Fibroblast of skin of right quadriceps (primary cell): ENCODE measurements at places on chromosomes 12 and 14.

DNA sequence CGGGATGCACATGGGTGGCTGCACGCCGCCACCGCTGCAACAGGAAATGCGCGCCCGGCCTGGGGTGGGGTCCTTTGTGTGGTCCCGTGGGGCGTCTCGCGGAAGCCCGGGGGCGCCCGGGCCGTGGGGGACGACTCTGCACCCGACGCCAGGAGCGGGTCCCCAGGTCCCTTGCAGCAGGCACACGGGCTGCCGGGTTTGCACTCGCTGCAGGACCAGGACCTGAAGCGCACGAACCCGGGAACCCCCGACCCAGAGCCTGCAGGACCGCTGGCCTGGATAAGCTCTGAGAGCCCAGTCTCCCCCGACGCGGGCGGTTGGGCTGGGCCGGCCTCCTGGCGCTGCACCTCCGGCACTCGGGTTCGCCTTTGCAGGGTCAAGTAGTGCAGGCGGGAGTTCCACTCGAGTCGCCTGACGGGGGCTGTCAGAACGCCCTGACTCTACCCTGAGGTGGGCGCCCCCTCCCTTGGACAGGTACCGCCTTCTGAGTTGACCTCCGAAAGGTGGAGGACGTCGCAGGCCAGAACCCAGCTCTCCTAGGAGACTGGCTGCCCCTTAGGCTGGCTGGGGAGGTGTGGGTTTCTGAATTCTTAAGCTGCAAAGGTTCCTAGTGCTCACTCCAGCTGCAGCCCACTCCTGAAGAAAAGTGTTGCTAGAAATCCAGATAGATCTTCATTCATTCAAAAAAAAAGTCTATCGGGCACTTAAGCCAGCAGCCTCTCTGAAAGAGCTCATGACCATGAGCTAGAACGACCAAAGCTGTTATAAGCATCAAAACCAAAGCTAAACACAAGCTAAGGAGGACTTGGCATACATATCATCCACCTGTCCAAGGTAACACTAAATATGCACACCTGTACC lies 68.0 kb downstream of the RNF34 start:
- DNase-seq: no peak

DNA sequence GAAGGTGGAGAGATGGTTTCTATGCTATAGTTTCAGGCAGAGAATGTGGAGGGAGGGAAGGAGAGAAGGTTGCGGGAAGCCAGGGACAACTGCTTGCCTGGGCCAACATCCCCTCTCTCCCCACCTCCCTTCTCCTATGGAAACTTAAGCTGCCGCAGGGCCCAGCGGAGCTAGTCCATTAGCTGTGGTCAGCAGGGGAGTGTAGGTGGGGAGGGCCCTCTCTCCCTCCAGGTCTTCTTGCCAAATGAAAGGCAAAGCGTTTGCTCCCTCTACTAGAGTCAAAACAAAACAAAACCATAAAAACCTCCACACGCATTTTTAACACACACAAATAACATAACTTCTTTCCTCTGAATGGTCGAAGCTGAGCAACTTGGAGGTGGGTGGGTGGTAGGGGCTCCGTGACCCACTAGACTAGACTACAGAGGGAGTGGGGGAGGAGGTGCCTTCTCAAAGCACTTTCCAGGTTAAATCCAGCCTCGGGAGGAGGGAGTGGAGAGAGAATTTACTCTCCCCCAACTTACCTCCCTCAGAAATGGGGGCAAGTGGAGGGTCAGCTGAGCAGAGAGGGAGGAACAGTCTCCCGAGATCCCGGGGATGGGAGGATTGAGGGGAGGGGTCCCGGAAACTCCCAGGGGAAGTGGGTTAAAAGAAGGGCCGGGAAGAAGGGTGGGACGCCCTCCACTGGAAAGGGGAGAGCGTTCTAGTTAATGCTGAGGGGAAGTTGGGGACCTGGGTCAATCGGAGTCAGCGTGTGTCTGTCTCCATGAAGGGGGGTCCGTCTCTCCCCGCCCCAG lies 4.6 kb upstream of the CACNB3 start:
- no peak for DNase-seq

DNA sequence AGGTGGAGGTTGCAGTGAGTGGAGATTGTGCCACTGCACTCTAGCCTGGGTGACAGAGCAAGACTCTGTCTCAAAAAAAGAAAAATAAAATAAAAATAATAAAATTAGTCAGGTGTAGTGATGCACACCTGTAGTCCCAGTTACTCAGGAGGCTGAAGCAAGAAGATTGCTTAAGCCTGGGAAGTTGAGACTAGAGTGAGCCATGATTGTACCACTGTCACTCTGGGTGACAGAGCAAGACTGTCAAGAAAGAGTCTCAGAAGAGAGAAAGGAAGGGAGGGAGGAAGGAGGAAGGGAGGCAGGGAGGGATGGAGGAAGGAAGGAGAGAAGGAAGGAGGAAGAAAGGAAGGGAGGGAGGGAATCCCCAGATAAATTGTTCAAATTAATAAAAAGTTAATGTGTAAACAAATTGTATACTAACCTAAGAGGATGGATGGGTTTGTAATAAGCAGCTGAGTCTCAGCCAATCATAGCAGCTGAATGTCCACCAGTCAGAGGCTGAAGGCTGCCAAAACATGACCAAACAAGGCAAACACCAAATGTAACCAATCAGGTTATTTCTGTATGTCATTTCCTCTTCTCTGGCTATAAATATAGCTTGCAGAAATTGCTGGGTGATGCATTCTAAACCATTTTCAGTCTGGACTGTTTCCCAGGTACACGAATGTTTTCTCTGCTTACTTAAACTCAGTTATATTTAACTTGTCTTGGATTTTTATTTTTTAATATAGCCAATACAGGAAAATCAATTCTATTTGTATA lies 6.1 kb upstream of the CDCA4 start:
- peak; percentile 65 for DNase-seq

GRCh38 chr14:74653386-74654138 lies 41.5 kb upstream of the LTBP2 start:
- DNase-seq: peak; percentile 85

DNA sequence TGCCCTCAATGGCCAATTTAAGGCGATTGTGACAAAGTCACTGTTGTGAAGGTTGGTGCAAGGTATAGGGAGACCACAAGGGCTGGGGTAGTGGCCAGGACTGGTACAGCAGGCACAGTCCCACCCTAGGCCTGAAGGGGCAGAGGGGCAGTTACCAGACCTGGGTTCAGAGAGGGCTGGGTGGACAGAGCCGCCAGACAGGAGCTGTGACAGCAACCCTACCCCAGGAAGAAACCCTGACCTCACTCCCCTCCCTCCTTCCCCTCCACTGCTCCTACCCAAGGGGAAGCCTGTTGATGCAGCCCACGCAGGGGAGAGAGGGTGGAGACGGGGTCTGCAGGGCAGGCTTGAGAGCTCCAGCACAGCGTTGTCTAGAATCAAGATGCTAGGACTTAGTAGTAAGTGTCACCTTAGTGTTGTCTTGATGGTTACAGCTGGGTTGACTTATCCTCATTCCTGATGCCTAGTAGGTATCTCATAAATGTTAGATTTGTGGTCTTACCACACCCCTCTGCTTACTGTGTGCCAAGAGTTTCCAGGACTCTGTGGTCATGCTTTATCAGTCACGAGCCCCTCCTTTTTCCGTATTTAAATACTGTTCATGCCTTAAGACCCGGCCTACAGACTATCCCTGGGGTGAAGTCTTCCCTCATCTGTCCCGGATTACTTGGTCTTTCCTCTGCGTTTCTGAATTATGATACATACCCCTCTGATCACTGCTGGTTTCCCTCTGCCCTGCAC lies 14.4 kb downstream of the EML1 start:
- peak; percentile 32 for DNase-seq

- DNase-seq: no peak
These were observed 21.6 kb upstream of the TESC start for GRCh38 chr12:117120787-117121186.

- no peak for DNase-seq
These were observed 39.4 kb downstream of the MIPOL1 start for GRCh38 chr14:37237094-37237493.

- no peak for DNase-seq
These were observed 224.7 kb downstream of the PIK3C2G start for GRCh38 chr12:18486036-18486435.

GRCh38 chr14:35078082-35078481 lies 32.0 kb downstream of the FAM177A1 start:
- no peak for DNase-seq

GRCh38 chr12:117023998-117024960 lies 74.9 kb downstream of the TESC start:
- no peak for DNase-seq

GRCh38 chr14:91454155-91454554 lies 36.5 kb upstream of the CCDC88C start:
- DNase-seq: no peak

- peak; percentile 76 for DNase-seq
These were observed 115.9 kb upstream of the TMPO start for GRCh38 chr12:98399532-98399931.

DNA sequence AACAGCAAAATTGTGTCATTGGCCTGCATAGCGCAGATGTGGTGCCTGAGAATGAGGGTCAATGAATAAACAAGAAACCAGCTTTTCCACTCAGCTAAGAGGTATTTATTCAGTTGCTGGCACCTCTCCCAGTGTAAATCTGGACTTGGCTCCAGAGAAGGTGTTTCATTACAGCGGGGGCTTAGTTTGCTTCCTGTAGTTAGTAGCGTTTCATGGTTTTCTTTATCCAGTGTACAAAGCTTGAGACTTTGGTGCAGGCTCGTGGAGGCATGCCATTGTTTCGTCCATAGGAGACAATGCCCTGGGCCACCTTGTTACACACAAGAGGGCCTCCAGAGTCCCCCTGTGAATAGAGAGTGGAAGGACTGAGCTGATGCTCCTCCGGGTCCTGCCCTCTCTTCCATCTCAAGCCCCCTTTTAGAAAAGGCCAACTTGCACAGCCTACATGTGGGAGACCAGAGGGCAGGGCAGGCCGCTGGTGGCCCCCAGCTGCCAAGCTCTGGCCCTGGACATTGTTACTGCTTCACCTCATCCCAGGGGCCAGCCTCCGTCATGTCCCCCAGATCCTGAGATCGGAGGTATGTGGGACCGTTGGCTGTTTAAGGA lies 3.0 kb downstream of the GZMB start:
- peak; percentile 22 for DNase-seq

DNA sequence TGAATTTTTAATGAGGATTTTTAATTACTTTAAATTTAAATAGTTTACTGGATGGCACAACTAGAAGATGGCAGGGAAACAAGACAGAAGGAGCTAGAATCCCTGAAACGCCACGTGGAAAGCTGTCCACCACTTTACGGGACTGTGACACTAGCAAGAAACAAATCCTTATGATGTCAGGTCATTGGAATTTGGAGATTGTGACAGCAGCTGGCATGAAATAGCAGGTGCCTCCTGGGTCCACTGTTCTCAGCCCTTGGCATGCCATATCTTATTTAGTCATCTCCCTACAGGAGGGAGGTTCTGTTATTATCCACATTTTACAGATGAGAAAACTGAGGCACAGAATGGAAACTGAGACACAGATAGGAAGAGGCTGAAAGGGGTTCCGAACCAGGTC lies 113.8 kb downstream of the BCL11B start:
- DNase-seq: peak; percentile 8

DNA sequence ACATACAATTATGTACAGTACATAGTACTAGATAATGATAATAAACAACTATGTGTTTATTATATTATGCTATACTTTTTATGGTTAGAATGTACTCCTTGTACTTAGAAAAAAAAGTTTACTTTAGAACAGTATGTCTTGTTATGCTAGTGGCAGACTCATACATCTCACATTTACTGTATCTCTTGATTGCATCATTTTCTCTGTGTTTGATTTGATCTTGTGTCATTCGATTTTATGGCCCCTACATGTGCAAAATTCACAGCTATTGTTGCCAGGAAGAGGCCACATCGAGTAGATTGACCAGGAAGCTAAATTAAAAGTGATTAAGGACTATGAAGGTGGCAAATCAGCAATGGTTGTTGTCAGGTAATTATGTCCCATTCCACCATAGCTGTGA lies 153.0 kb downstream of the PCNX1 start:
- no peak for DNase-seq

DNA sequence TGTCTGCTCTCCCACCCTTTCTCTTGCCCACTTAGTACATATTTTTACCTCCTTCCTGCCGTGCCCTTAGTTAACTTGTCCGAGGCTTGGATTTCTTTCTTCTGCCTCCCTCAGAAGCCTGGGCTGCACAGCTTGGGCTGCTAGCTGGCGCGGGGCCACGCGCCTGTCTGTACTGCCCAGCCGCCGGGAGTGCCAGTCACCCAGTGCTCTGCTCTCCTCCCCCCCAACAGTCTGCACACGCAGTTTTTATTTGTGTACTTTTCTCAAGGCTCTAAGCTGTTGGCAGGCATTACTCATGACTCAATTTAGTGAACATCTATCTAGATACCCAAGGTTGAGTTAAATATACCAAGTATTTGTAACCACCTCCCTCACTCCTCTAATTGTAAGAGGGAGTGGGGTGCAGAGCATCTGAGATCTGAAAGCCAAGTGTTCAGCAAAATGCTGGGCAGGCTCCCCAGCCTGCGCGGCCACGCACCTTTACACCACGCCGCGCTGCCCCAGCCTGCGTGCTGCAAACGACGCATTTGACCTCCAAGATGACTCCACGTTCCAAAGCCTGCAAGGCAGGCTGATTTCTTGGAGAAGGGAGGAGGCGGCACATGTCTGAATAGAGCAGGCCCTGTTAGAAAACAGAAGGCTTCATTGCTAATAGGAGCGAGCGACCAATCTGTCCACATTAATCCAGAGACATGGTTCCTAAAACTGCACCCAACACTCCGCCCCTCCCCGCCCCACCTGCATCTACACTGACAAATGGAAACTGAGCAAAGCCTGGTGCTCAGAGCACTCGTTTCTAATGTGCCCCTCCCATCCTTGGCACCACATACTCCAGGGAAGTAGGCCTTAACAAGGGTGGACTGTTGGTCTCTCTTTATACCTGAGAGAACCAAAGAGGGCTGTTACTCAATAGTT lies 18.2 kb upstream of the CACNA2D4 start:
- peak; percentile 48 for DNase-seq

DNA sequence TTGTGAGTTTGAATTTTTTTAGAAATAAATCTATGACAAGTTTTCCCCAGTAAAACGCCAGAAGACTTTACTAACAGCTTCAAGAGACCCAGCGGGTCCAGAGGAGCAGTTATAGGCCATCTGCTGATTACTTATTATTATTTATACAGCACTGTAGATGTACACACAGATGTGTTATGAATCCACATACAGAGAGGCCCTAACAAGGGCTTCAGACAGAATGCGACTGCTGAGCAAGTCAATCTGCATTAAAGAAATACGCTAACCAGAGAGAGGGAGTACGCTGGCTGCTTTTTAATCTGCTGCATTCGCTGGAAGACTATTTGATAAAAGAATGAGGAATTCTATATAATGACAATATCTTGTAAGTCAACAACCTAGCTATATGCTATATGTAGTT lies 32.5 kb downstream of the ATF7 start:
- DNase-seq: no peak

GRCh38 chr12:54173066-54173726 lies 15.6 kb downstream of the SMUG1 start:
- DNase-seq: peak; percentile 24

GRCh38 chr14:104309657-104310369 lies 171.4 kb downstream of the KIF26A start:
- DNase-seq: no peak

- DNase-seq: peak; percentile 54
These were observed 27.0 kb downstream of the MAP3K9 start for GRCh38 chr14:70782361-70782760.
